ENCODE measurements at places on chromosomes 2 and 18.
A peak's percentile ranks its signal among the peaks of the same experiment; 100 is the strongest.

DNA sequence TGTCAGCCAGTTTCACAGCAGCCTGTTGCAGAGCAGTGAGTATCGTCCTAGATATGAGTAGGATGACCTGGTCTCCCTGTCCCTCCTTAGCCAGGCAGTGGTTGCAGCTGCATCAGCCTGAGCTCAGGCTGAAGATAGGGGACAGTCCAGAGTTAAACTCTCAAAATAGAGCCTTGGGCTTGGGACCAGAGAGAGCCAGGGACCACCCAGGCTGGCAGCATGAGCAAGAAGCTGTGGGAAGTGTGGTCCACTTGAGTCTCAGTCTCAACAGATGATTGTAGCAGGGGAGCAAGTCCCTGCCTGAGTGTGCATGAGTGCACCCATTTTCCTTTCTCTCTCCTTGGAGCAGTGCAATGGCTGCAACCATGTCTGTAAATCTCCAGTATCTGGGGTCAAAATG, 38.0 kb upstream of the TACR1 start:
- DNase-seq: no peak

GRCh38 chr2:229849073-229849472, 72.7 kb downstream of the TRIP12 start:
- DNase-seq: no peak

DNA sequence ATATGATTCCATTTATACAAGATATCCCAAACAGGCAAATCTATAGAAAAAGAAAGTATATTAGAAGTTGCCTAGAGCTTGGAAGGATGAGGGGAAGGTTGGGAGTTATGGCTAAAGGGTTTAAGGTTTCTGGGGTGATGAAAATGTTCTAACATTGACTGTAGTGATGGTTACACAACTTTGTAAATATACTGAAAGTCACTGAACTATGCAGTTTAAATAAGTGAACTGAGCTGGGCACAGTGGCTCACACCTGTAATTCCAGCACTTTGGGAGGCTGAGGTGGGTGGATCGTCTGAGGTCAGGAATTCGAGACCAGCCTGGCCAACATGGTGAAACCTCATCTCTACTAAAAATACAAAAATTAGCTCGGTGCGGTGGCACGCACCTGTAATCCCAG, 91.5 kb downstream of the ATAD2B start:
- no peak for DNase-seq

DNA sequence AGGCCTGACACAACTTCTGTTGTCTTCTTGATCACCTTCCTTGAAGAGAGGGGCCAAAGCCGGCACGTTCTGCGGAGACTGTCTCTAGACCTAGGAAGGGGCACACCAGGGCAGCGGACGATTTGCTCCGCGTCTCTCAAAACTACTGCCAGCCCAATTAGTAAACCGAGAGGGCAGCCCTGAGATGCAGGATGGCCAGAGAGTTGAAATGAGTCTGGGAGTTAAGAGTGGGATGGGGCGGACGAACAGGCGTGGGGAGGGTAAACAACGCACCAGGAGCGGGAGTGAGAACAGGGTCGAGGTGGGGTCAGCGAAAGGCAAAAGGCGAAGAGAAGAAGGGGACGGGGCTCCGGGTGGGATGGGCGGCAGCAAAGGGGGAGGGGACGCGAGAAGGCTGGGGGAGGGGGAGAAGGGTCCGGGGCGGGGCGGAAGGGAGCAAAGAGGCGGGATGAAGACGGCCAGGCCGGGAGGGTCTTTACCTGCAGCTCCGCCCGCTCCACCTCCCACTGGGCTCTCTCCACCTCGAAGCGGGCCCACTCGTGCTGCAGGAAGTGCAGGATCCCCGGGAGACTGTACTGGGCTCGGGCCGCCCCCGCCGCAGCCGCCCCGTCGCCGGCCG, 476 bp downstream of the STRN start:
- peak; percentile 68 for DNase-seq

DNA sequence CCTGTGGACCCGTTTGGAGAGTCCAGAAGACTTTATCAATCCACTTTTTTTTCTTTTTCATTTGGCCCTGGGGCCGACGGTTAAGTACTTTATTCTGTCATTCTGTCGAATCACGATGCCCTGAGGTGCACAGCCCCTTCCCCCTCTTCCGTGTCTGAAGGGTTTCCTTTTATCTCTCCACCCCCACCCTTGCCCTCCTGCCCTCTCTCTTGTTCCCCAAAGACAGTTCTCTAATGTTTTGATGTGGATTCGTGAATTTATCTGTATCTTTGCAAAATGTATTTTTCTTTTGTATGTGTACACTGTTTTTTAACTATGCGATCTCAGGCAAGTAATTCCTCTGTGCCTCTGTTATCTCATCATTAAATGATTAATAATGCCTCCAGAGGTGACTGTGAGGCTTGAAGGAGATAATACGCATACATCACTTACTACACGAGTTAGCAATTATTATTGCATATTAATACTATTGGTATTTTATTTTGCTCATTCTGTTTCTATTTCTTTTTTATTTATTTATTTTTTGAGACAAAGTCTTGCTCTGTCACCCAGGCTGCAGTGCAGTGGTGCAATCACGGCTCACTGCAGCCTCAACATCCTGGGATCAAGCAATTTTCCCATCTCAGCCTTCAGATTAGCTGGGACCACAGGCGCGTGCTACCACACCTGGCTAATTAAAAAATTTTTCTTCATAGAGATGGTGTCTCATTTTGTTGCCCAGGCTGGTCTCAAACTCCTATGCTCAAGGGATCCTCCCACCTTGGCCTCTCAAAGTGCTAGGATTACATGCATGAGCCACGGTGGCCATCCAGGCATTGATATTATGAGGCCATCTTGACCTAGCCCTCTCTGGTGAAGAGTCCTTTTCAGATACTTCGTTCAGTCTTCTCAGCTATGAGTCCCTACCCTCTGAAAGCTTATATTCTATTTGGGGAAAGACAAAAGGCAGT, 1.4 kb upstream of the CASP8 start:
- peak; percentile 41 for DNase-seq

- no peak for DNase-seq
Observed at GRCh38 chr2:37468170-37468569, 123.7 kb downstream of the QPCT start.

GRCh38 chr2:64846177-64846576, 143.0 kb upstream of the SLC1A4 start:
- DNase-seq: no peak

- DNase-seq: no peak
Observed at GRCh38 chr2:42186945-42187632, 17.9 kb downstream of the EML4 start.

GRCh38 chr2:200092235-200092634, 136.9 kb downstream of the MAIP1 start:
- DNase-seq: no peak

- peak; percentile 16 for DNase-seq
Observed at GRCh38 chr2:70949086-70949485, 13.4 kb downstream of the ATP6V1B1 start.

GRCh38 chr2:99974275-99974674, 168.1 kb downstream of the AFF3 start:
- DNase-seq: no peak

GRCh38 chr2:122531290-122532071, 776.0 kb downstream of the TSN start:
- DNase-seq: no peak

GRCh38 chr2:151261977-151262291, 271 bp upstream of the RBM43 start:
- no peak for DNase-seq

DNA sequence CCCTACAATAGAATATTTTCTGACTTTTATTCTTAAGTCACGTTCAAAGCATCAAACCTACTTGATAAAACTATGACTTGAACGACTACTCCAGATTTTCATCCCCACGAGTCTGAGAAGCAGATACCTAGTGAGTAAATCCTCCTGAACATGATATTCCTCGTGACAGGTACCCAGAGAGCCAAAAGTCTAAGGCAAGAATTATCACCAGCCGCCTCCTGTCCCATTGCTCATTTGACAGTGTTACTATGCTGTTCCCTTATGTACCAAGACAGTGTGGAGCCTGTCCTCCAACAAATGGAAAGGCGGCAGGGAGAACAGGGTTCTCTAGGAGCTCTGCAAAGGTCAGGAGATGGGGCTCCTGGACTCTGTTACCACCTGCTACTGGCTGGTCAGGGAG, 8.3 kb upstream of the ALPK2 start:
- DNase-seq: no peak

DNA sequence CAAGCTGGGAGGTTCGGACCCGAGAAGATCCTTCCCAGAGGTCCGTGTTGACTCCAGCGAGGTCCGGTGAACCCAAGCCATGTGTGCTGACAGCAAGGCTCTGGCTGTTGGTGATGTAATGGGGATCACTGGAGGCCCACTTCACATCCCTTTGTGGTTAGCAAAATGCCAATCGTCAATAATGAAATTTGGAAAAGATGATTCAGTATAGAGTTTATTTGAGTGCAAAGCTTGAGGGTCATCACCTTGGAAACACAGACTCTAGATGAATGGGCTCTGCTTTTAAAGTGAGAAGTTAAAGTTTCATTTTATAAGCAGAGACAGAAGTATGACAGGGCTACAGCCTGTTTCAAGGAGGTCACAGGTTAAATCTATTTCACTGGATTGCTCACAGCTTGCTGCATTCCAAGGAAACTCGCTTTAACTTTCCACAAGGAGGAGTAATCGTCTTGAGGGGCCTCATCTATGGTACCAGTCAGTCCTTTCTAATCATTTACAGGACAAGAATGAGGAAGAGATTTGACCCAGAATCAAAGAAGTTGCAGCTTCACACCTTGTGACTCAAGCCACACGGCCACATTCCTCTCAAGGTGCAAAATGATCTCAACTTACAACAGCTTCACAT, 140.5 kb downstream of the TPO start:
- DNase-seq: no peak

- DNase-seq: peak; percentile 36
Observed at GRCh38 chr2:20436716-20437470, 10.0 kb upstream of the RHOB start.

- DNase-seq: no peak
Observed at GRCh38 chr2:182283512-182283911, 143.3 kb downstream of the PDE1A start.

DNA sequence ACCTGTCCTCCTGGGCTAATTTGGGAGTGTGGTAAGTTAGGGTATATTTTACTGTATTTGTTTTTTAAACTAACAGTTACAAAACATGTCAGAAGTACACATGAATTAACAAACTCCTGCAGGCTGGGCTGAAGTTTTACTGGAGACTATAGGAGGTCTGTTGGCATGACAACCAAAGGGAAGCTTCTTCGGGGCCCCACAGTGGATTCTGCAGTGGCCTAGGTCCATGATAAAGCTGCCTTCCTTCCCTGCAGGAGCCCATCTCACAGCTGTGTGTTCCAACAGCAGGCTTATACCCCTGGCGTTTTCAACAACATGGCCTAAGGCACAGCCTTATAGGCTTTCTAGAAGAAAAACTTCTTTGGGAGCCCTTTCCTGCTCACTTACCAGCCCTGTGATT, 128.0 kb upstream of the SETBP1 start:
- DNase-seq: no peak

- no peak for DNase-seq
Observed at GRCh38 chr2:101622210-101623030, 75.1 kb upstream of the MAP4K4 start.

Measured in activated CD8-positive, alpha-beta memory T cell treated with anti-CD3 and anti-CD28 coated beads, Interleukin-2, amount 10 ng/mL, durations not matched to agents 7 days and 5 days (primary cell).